Cardiac septum (tissue), 1 donor: ENCODE measurements at places on chromosomes 1 and 21. TPM values are rescaled to one million over a fixed set of nuclear protein-coding genes. Genes with fewer than 3 reads are reported as not detected.

The OVAAL gene
- 6.3 TPM for total RNA-seq

The A3GALT2 gene
- not detected for total RNA-seq

The LCE1B gene
- not detected for total RNA-seq

DNA sequence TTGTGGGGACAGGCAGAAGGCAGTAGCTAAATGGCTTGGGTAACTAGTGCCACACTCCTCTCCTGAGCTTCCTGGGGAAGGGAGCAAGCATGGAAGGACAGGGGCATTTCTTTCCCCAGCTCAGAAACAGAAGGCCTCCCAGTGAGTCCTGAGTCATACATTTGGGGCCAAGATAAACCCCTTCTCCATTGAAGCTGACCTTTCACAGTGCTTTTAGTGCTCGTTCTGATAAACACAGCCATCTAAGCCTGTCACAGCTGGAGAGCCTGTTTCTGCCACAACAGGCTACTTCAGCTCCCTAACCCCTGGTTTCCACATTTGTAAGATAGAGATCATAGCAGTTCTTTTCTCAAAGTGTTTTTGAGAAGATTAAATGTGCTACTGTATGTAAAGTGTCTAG, 374.0 kb downstream of the LMX1A start:
- DNase-seq = no peak

- no peak for DNase-seq
Measured at GRCh38 chr1:61474963-61475362, 250.0 kb downstream of the TM2D1 start.

DNA sequence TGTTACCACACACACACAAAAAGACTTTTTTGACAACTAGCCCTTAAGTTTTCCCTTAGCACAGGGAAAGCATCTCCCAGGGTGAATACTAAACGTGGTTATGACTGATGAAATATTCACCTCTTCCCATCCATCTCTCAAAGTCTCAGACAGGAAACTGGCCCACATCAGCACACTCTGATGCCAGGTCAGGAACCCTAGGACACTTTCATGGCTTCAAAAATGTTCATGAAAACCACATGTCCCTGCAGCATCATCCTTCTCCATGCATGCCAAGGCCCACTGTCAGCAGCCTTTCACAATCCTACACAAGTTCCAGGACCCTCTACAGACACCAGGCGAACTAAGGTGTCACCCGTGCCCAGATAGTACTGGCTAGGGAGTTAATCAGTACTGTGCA, 68.7 kb downstream of the DNTTIP2 start:
- DNase-seq = no peak

DNA sequence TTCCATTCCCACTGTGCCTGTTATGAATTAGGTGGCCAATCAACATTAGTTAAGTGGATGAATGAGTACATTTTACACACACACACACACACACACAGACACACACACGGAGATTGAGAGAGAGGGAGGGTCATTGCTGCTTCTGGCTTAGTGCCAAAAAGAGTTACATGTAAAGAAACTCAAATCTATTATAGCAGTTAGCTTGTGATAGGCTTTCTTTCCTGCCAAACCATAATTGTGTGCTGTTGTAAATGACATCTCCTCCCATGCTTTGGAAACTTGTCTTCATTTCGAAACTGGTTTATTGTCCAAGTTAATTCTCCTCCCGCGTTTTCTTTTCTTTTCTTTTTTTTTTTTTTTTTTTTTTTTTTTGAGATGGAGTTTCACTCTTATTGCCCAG, 1.4 kb upstream of the MT1HL1 start:
- no peak for DNase-seq

DNA sequence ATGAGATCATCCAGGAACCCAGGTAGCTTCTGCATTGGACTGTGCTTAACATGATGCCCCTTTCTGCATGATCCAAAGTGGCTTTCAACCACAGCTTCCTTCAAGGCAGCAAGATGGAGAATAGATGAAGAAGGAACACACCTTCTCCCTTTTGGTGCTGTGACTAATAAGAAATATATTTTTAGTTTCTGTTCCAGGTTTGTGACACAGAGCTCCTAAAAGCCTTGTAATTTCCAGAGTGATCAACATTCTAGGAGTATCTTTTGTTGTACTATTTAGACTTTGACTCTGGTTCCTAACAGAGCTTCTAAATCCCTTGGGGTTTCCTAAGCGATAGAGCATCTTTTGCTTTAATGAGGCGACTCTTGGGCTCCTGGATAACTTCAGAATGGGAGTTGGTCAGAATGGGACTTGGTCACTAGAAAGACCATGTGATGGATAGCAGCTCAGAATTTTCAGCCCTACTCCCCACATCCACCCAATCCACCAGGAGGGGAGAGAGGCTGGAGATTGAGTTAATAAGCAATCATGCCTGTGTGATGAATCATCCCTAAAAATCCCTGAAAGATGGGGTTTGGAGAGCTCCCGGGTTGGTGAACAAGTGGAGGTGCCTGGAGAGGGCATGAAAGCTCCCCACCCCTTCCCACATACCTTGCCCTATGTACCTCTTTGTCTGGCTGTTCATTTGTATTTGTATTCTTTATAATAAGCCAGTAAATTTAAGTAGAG, 134.8 kb downstream of the FGGY start:
- no peak for DNase-seq

- no peak for DNase-seq
Measured at GRCh38 chr1:44281962-44282703, 68.9 kb downstream of the DMAP1 start.

- DNase-seq = no peak
Measured at GRCh38 chr21:37043818-37044217, 29.1 kb downstream of the PIGP start.

GRCh38 chr1:235215453-235215852, 54.4 kb upstream of the RBM34 start:
- no peak for DNase-seq

GRCh38 chr1:61397935-61398334, 315.6 kb downstream of the NFIA start:
- DNase-seq = no peak
